ENCODE measurements at places on chromosomes 4 and X.
A peak's percentile ranks its signal among the peaks of the same experiment; 100 is the strongest.

DNA sequence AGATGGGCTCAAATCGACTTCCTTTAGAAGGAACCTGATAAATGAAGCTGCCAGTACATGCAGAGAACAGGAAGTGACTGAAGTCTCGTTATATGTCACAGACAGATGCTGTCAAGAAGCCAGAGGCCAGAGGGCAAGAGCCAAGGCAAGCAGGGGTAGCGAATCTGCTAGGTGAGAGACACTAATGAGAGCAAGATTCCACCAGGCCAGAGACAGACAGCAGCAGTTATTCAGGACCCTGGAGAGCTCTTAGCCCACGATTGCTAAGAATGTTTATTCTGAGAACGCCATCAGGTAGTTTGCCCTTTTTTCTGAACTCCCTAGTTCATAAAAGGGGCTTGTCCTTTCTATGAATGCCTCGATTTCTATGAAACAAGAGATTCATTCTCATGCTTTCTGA is 73.7 kb downstream of the BEND2 start:
- no peak for DNase-seq

GRCh38 chr4:118931786-118932185 is 43.1 kb downstream of the SYNPO2 start:
- no peak for DNase-seq

DNA sequence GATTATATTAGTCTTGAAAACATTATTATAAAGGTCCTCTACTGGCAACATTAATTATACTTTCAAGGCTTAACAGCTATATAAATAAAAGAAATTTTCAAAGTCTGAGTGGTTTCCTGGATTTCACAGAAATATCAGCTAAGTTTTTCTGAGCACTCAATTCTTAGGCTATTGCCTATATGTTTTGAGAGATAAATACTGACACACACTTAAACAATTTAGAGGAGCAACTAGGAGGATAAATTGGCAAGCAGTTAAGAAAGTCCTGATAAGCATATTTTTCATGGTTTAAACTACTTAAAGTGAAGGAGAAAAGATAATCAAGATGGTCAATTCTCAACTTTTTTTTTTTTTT is 2.7 kb upstream of the MGARP start:
- no peak for DNase-seq

GRCh38 chr4:89535251-89535650 is 227.7 kb upstream of the GPRIN3 start:
- no peak for DNase-seq

DNA sequence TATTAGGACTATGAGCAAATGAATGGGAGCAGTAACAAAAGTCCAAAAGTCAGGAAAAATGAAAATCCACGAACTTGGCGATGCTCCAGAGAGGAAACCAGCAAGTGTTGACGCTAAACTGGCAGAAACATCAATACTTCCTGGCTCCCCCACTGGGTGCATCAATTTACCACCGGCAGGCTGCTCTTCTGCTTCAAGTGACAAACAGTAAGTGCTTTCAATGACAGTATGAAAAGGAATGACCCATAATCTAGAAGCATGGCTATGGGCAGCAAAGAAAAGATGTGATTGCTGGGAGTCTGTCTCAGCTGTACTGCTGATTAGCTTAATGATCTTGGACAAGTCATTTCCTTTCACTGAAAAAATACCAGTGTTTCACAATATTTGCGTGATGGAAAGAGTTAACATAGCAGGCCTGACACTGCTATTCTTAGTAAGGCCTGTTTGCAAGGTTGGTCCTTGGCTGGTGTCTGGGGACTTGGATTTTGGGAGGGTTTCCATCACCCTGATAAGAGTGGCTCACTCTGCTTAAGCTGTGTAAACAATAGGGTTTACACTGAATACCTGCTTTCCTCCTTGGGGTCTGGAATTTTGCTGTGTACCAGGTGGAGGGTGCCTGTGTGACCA is 8.7 kb downstream of the ATP11C start:
- DNase-seq: no peak

DNA sequence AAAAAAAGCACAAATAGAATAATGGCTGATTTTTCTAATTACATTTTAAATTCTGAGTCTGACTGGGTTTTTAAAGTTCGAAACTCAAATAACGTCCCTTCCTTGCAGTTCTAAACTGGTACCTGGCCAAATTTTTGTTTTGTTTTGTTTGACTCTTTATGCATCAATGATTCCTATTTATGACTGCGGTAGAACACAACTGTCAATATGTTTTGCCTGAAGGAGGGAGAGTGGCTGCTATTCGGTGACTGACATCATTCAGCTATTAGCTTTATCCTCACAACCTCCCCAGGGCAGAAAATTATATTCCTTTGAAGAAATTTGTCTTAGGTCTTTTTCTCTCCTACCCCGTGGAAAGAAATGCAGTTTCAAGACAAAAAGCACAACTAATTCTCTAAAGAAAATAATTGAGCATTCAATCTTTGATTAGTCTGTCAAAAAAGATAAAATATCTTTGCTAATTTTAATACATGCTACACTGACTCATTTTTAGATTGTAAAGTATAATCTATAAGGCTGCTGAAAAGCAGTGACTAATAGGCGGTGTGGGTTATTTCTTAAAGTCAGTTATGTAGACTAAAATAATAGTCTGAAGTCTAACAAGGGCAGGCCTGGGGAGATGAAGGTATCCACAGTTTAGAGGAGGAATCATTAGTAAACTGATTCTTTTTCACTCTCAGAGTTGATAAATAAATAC is 61.9 kb downstream of the TMEM150C start:
- DNase-seq: no peak

- no peak for DNase-seq
Observed at GRCh38 chr4:116180157-116180601, 905.2 kb downstream of the TRAM1L1 start.

GRCh38 chrX:96685210-96686099 is 813 bp downstream of the DIAPH2 start:
- peak; percentile 14 for DNase-seq

DNA sequence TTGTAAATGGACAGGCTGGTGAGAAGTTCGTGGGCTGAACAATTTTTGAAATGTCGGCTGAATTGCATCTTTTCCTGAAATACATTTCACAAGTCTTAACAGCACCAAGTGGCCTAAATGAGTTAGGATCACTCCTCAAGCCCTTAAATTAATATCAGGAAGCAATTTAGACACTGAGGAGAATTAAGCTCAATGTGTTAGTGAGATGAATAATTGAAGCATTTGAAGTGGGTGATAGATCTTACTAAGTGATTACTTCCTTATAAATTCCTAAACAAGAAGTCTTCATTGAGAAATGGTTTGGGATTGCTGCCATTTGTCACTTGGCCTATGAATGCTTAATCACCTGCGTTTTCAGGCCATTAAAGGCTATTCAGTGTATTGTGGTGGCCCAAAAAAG is 116.8 kb downstream of the NAA11 start:
- DNase-seq: no peak

DNA sequence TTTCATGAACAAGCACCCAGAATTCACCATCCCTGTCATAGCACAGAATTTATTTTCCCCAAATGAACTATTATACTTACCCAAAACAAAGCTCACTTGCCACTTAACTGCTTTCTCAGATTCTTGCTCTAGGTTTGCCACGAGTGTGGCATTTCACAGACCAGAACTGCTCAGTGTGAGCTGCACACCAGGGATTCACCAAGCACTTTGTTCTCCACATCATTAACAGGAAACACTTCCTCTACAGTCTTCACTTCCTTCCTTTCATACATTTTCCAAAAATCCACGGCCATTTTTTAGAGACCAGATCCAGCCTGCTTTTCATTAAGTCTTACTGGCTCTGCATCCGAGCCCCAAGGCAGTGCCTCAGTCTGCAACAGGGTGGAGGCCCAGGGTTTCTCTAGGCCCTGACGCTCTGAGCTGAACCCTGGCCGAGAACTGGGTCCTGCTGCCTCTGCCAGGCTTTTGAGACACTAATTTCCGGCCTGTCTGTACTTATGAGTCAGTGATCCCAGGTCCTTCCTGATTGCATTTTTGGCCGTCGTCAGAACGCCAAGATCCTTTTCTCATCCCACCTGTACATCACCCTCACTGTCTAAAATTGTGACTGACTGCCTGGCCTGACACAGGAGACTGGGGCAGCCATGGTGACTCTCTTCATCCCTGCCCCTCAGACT is 67.6 kb upstream of the MTNR1A start:
- no peak for DNase-seq

- no peak for DNase-seq
Observed at GRCh38 chr4:70997546-70997945, 4.1 kb downstream of the DCK start.

- no peak for DNase-seq
Observed at GRCh38 chr4:169205075-169205743, 65.5 kb downstream of the SH3RF1 start.

DNA sequence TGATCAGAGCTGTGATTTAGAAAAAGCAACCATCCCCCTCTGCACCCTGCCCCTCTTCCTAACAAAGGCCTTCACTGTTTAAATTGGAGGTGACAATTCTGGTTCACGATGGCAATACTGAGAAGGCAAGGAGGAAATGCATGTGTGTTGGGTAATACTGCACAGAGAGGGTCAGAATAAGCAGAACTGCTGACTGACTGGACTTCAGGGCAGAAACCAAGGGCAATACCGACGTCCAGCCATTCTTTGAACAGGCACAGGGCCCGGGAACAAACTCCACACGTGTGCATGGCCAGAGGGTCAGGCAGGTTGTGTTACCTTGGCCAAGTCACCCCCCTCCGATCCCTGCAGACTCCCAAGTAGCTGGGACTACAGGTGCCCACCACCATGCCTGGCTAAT is 6.0 kb downstream of the ACSL1 start:
- DNase-seq: no peak

GRCh38 chr4:83610729-83611128 is 74.8 kb downstream of the GPAT3 start:
- no peak for DNase-seq

DNA sequence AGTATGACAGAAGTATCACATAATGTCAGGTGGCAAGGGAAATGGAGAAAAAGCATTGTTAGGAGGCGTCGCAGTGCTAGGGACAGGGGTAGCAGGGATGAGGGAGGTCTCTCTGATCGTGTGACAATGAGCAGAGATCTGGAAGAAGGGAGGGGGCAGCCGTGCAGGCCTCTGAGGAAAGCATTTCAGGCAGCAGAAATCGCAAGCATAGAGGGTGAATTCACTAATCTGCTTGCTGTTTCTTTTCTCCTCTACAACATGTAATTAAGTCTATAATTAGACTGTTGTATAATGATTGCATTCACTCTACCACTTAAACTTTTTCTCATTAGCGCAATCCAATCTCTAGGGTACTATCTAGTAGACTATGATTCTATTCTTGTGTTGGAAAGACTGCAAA is 9.1 kb downstream of the CYP4V2 start:
- no peak for DNase-seq

GRCh38 chr4:6887591-6888371 is 21.8 kb upstream of the TBC1D14 start:
- DNase-seq: no peak

DNA sequence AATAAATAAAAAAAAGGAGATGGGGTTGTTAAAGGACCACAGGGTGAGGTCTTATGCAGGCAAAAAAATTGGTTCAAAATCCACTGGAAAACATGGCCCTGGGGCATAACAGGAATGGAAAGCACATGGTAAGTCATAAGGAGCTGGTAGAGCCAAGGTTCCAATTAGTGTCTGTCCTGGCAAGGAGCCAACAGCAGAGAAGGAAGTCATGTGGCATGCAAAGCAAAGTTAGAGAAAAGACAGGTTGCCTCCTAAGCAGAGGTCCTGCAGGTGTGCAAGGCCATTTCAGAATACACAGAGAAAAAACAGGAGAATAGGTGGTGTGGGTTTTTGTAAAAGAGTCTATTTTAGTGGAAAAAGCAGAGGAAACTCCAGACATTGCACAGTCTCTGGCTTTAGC is 1881.7 kb downstream of the ARAP2 start:
- no peak for DNase-seq

GRCh38 chr4:156970501-156971164 is 966 bp downstream of the PDGFC start:
- peak; percentile 68 for DNase-seq

GRCh38 chr4:56217343-56217890 is 169.9 kb downstream of the AASDH start:
- no peak for DNase-seq

GRCh38 chr4:8871417-8872401 is at the start of gene HMX1:
Gene HMX1, minus strand, starts transcription at chr4:8871839. Its CDS starts 225 bp downstream, at chr4:8871614.
- no peak for DNase-seq

GRCh38 chr4:98744372-98745150 is 86.2 kb upstream of the TSPAN5 start:
- no peak for DNase-seq

- no peak for DNase-seq
Observed at GRCh38 chrX:101639583-101639982, 20.1 kb downstream of the ARMCX2 start.

- DNase-seq: no peak
Observed at GRCh38 chr4:142660728-142661127, 185.4 kb downstream of the INPP4B start.
